ENCODE measurements at places on chromosomes 16 and 17. TPM values are rescaled to one million over a fixed set of nuclear protein-coding genes. Genes with fewer than 3 reads are reported as not detected.

GP2 gene
- 17.8 TPM for total RNA-seq

MT1M gene
- total RNA-seq, result not detected

DNA sequence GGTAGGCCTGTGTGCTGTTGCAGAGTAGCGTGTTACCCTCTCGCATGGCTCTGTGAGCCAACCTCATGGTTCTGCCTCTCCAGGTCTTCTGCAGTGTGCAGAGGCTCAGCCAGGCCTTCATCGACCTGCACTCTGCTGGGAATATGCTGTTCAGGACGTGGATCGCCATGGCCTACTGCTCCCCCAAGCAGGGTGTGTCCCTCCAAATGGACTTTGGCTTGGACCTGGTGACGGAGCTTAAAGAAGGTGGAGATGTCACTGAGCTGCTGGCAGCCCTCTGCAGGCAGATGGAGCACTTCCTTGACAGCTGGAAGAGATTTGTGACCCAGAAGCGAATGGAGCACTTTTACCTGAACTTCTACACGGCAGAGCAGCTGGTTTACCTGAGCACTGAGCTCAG lies 75.8 kb upstream of the ENDOV start:
- H3K36me3 ChIP-seq, result peaks cover 13% of the 10 kb centered on the region
- H3K4me3 ChIP-seq, result no peak overlapping the region
- no peaks in the 10 kb centered on the region for H3K27me3 ChIP-seq
- H3K27ac ChIP-seq, result no peak overlapping the region
- no peaks in the 10 kb centered on the region for H3K4me1 ChIP-seq

DNA sequence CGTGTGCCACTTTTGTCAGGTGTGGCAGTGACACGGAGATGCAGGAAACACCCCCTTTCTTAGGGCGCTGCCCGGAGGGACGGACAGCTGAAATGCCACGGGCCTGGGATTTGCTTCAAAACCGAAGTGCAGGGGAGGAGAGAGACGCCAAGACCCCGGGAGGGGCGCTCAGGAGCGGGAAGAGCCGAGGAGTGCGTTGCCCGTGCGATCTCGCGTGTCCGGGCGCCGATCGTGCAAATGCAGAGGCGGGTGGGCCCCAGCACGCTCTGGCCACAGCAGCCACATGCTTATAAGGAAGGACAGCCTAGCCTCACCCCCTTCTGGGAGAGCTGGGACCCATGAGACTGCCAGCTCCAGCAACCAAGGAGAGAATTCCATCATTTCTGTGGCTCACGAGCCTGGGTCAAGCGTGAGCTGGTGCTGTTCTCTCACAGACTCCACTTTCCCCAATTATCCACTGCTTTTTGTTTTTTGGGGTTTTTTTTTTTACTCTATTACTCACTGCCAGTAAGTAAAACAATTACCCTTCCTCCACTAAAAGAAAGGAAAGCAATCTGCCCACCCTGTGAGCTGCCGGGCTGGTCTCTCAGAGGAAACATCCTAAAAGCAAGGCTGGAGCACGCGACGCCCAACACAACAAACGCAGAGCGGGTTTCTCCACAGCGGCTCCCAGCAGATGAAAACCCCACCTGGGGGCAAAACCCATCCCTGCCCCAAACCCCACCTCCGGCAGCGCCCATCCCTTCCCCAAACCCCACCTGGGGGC lies 27.2 kb upstream of the C16orf95 start:
- H3K27me3 ChIP-seq, result no peaks in the 10 kb centered on the region
- no peaks in the 10 kb centered on the region for H3K4me1 ChIP-seq
- no peak overlapping the region for H3K4me3 ChIP-seq
- peaks cover 6% of the 10 kb centered on the region for H3K36me3 ChIP-seq
- H3K27ac ChIP-seq, result no peak overlapping the region

DNA sequence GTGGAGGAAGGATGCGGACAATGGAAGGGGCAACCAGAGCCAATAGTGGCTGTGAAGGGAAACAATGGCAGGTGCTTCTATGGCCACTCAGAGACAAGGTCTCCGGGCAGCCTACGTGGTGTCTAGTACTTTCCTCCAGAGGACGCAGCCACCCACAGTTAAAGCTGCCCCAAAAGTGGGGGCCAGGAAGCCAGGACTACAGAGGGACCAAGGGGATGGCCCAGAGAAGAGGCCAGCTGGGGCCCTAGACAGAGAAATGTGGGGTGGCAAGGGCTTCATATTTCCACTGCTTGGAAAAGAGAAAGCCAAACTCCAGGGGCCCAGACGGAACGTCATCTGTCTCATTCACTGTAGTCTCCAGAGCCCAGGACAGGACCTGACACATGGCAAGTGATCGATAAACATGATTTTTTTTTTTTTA lies 837 bp upstream of the PER1 start:
- DNase-seq, result no peak
- peak overlapping the region; percentile 97 for H3K27ac ChIP-seq
- H3K36me3 ChIP-seq, result no peaks in the 10 kb centered on the region
- H3K27me3 ChIP-seq, result no peaks in the 10 kb centered on the region
- H3K4me1 ChIP-seq, result peaks cover 16% of the 10 kb centered on the region

Measured in progenitor cell of endocrine pancreas (in vitro differentiated cells).